Kidney tubule cell (primary cell): ENCODE measurements at places on chromosomes 13 and 19.

- DNase-seq: no peak
Observed at GRCh38 chr13:80259159-80259558, 81.8 kb downstream of the SPRY2 start.

GRCh38 chr13:76647550-76647949 is 238.7 kb downstream of the KCTD12 start:
- peak; percentile 45 for DNase-seq

DNA sequence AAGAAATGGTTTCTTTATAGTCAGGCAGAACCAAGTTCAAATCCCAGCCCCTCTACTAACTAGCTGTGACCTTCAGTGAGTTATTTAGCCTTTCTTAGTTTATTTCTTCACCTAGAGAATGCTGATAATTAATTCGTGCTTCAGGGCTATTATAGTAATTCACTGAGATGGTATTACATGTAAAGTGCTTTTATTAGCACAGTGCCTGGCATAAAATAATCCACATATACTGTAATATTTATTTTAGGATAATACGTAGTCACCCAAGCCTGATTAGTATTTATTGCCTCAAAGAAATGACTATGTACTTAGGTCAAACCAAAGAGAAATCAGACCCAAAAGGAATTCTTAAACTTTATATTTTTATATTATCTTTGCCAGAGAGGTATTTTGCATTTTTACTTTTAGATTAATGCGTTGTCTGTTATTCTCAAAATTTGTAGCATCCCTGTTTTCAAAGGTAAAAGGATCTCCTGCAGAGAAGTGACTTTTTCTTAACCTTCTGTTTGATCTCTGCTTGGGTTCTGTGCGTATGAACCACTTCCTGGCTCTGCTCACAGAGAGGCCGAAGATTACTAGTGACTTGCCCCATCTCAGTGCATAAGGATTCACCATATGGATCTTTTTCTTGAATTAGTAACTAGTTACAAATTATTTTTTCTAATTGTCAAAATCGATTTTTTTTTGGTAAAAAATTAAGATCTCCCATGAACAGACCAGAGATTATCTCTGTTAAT is 19.7 kb downstream of the UBAC2 start:
- no peak for DNase-seq

- DNase-seq: peak; percentile 37
Observed at GRCh38 chr19:18233224-18233825, 7.1 kb upstream of the PDE4C start.

- DNase-seq: no peak
Observed at GRCh38 chr13:58207501-58207900, 576.0 kb downstream of the PCDH17 start.

DNA sequence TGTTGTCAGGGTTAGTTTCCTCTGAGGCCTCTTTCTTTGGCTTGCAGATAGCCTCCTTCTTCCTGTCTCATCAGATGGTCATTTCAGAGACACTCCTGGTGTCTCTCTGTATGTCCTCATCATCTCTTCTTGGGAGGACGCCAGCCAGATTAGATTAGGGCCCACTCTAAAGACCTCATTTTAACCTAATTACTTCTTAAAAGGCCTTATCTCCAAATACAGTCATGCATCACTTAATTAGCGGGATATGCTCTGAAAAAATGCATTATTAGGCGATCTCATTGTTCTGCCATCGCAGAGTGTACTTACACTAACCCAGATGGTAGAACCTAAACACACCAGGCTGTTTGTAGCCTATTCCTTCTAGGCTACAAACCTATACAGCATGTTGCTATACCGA is 89.0 kb downstream of the CDK8 start:
- no peak for DNase-seq

DNA sequence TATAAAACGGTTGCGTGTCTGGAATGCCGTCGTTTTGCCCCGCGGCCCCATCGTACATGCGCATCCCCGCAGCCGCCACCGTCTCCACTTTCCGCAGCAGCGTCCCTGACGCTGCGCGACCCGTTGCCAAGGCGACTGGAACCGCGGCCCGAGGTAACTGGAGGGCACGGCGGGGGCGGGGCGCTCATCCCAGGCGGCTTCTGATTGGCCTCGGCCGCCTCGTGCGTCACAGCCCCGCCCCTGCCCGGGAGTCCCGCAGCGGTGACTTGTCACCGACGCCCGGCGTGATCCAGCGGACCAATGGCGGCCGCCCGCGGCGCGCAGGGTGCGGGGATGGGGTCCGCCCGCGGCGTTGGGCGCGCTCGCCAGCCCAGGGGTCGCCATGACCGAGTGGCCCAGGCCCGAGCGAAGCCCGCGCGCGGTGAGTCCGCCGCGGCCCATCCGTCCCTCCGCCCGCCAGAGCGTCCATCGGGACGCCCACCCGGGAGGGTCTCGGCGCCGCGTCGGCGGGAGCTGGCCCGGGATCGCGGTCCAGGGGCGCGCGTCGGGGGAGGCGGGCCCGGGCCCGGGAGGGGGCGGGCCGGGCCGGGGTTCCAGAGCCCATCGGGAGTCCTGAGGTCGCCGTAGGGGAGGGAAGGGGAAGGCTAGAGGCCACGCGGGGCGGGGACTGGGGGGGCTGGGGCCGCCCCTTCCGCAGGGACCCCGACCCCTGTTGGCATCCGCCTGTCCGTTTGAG is at the start of gene ZSCAN1:
Gene ZSCAN1 (plus strand): TSS at position 285 of the 736 bp plus-strand sequence. CDS start 3,812 bp downstream, outside the sequence.
- peak; percentile 84 for DNase-seq

DNA sequence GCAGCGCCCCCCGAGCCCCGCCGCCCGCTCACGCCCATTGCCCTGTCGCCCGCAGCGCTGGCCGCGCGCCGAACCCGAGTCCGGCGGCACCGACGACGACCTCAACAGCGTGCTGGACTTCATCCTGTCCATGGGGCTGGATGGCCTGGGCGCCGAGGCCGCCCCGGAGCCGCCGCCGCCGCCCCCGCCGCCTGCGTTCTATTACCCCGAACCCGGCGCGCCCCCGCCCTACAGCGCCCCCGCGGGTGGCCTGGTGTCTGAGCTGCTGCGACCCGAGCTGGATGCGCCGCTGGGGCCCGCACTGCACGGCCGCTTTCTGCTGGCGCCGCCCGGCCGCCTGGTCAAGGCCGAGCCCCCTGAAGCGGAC is 518 bp downstream of the KLF2 start:
- no peak for DNase-seq

GRCh38 chr13:76198568-76199163 is 562.5 kb downstream of the LMO7 start:
- no peak for DNase-seq

DNA sequence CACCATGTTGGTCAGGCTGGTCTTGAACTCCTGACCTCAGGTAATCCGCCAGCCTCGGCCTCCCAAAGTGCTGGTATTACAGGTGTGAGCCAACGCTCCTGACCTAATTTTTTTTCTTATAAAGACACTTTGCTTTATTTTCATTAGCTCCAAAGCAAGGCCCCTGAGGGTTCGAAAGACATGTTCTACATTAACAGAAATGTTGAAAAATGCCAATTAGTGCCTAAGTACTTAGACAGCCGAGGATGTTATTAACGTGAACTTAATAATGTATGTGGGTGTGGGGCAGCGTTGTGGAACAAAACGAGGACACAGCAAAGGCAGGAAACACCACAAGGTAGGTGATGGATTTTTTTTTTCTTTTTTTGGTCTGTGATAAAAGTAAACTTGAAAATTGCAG is 82.4 kb downstream of the COL4A1 start:
- DNase-seq: no peak

DNA sequence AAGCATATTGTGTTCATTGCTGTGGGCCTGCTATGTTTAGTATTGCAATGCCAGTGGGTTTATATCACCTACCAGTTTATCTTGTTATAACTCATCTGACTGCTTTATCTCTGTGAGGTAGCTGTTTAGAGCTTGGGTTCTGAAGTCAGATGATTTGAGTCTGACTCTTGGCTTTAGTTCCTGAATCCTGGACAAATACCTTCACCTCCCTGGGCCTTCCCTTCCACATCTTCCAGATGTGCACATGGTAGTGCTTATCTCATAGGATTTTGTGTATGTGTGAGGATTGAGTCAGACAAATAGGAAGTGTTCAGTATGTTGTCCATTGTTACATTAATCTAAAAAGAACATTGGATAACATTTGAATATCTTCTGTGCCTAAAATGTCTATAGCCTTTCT is 63.5 kb upstream of the ANKRD10 start:
- no peak for DNase-seq

DNA sequence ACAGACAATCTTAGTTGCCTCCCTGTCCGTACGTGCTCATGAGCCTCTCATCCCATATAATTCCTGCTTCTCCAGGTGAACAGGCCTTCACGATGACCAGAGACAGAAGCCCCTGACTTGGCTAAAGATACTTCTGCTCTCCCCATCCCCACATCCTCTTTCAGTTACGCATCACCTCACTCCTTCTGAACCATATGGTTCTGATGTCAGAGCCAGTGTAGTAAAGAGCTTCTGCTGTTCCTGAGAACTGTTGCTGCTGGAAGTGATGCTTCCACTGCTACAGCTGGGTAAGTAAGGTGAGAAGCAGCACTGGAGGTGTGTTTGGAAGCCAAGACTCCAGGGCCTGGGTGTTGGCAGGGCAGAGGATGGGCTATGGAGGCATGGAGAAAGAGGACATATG is 12.9 kb downstream of the SIGLECL1 start:
- DNase-seq: no peak

DNA sequence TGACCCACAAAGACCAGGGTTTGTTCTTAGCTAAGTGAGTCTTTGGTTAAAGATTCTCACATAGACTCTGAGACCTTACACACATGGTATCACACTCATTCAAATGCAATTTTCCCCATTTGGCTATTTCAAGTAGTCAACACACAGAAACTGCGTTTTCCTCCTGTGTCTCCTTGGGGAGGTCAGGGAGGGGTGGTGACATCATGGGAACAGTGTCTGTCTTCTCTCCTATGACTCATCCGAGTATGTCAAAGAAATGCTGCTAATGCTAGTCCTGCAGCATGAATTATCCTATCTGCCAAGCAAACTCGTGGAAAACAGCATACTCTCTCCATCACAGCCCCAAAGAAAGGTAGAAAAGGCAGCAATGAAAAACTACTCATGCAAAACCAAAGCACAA is 100.2 kb downstream of the ENOX1 start:
- DNase-seq: peak; percentile 96

DNA sequence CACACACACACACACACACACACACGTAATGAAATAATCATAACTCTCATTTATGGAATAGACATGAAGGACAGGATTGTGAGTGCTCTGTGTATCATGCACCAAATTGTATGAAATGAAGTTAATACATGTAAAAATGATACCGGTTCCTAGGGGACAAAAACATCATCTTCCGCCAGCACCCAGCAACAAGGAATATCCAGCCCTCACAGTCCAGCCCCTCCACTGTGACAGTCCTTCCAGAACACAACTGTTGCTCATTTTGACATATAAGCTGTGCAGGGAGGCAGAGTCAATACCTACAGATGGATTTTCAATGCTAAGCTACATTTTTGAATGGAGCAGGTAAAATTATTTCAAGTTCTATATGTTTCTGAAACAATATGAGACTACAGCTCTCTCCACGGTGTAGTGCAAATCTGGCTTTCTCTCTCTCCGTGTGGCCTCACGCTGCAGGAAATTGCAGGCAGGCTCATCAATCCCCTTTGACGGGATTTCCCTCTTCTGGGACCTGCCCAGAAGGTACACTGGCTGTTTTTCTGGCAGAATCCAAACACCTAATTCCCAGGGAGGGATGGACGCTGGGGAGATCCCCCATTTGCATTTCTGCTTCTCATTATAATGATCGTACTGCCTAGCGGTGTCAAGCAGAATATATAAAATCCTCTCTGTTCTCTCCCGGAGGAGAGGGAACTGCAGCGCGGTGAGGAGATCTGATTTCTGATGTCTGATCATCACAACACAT is 494.0 kb downstream of the LIG4 start:
- DNase-seq: no peak

DNA sequence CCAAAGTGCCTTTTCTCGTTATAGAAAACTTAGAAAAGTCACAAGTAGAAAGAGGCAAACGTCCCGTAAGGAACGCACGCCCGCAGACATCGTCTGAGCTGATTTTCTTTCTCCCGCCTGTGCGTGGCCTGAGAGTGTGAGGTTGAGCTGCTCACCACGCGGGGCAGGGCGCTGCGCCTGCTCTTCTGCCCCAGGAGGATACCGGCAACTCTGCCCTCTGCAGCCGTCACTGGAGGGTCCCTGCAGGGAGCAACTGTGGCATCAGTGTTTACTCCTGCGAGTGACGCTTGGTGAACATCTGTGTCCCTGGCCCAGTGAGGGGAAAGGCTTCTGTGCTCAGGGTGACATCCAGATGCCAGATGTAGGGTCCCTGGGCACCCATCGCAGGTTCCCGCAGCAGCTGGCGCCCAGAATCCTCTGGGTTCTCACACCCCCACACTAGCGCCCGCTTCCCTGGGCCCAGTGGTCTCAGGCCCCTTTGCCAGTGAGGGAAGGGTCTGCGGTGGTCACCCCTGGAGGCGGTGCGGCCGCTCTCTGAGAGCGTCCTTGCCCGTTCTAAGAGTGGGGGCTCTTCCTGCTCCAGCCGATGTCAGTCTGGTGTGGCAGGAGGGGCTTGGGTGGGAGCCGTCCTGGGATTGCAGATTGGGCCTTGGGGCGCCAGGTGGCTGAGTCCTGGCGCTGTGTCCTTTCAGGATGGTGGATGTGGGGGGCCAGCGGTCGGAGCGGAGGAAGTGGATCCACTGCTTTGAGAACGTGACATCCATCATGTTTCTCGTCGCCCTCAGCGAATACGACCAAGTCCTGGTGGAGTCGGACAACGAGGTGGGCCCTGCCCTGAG is 17.4 kb upstream of the GNA15 start:
- DNase-seq: no peak

GRCh38 chr13:77415253-77416071 is 88.6 kb upstream of the MYCBP2 start:
- no peak for DNase-seq

DNA sequence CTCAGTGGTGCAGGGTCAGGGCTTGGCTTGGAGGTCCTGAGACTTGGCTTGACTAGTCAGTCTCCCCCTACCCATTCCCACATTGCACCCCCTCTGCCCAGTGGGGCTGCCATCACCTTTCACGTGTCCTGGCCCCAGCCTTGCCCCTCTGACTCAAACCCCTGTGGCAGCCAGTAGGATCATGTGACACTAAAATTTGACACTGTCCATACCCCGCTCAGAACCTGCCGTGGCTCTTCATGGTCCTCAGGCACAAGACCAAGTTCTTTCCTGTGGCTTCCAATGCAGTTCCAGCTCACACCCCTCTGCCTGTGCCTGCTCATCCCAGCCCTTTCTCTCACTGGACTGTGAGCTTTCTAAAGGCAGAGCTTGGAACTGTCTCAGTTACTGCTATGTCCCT is 2.2 kb downstream of the PSMD8 start:
- DNase-seq: no peak

- peak; percentile 11 for DNase-seq
Observed at GRCh38 chr13:43444081-43444480, 342.7 kb downstream of the ENOX1 start.

DNA sequence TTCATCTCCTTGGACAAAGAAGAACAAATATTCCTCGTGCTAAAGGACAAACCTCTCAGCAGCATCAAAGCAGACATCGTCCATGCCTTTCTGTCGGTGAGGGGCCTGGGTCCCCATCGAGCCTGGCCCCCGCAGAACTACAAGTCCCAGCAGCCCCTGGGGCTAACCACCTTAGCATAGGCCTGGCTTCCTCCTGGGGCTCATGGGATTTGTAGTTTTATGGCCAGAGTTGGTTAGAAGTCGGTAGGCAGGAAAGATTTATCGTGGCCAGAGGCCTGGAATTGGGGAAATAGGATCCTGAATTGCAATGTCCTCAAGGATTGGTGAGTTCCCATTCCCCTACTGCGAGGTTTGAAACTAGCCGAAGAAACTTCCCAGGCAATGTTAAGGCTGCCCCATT is 19.6 kb downstream of the TMEM150B start:
- no peak for DNase-seq

- DNase-seq: peak; percentile 92
Observed at GRCh38 chr13:110396913-110397381, 89.9 kb downstream of the COL4A2 start.
